ENCODE measurements at places on chromosomes 7 and 10.

DNA sequence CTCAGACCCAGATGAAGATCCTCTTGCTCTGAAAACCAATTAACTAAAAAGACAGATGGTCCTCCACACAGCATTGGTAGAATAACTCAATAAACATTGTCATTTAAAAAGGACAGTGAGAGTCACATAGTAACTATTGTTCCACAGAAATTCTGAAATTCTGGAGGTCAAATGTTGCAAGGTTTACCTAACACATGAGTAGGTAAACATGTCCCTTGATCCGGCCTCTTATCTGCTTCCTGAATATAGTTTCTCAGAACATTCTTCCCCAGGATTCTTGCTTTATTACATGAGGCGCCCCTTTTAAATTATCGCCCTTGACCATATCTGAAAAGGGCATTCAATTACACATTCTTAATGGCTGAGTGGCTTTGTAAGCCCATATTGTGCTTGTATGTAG, 270.7 kb downstream of the SEMA3D start:
- no peak for DNase-seq

DNA sequence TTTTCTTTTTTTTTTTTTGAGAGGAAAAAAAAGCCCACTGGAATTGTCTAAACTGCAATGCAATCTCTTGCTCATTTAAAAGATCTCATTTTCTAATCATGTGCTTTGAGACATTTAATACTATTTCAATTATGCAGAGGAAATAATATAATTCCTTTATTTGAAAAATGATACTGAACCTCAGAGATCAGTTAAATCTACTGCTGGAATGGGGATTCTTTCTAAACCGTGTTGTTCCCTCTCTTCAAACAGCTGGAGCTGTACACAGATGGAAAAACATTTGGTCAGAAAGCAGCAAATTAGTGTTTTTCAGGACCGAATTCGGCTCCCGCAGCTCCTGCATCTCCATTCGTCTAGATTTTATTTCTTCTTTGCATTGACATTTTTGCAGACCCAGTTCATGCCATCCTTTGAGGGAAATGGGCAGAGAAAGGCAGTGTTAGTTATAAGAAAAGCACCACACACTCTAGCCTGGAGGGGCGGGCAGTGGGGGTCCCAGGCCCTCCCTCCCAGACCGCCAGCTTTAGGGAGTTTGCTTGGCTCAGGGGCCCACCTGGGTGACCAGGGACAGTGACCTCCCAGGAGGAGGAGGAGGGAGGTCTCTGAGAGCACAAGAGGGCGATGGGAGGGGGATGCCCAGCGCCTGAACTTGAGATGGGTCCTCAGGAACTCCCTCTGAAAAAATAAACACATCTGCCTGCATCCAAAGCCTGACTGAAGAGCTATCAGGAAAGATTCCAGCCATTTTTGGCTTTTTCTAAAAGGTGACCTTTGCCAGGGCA, 32.4 kb downstream of the TRIM8 start:
- DNase-seq = no peak

DNA sequence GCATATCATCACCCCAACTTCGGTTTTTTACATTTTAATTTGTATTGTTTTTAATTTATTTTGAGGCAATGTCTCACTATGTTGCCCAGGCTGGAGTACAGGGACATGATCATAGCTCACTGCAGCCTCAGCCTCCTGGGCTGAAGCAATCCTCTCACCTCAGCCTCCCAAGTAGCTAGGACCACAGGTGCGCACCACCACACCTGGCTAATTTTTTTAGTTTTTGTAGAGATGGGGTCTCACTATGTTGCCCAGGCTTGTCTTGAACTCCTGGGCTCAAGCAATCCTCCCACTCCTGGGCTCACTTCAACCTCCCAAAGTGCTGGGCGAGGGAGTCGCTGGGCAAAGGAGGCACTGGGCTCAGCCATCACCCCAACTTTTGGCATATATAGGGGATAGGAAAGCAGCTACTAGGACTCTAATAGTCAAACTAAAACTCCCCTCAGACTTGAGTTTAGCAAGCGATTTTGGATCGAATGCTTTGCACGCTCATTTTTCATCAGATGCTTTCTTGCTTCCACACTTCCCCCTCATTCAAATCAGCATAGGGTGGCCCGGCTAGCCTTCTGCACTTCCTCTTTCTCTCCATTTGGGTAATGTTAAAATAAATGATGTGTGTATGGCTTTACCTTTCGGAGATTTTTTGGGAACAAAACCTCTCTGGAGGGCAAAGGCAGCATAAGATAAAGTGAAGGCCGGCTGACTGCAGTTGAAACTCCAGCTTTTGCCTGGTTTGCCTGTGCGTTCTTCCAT, 20.8 kb upstream of the NMT2 start:
- DNase-seq = no peak

DNA sequence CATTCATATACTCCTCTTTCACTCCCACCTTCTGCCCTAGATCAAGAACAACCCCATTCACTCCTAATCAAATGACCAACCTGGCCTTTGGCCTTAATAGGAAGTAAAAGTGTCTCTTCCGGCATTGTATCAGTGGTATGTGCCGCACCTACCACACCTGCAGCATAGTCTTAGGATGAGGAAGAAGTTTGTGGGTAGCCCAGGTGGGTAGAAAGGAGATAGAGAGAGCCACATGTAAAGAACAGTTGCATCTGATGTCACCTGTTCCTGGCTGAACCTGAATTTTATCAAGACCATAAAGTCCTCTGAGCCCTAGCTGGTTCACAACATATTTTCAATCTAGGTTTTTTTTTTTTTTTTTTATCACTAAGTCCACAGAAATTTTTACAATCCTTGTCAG, 55.5 kb upstream of the PTPN12 start:
- DNase-seq = no peak

GRCh38 chr7:35418716-35419390, 165.0 kb upstream of the TBX20 start:
- DNase-seq = no peak

GRCh38 chr7:105268056-105268455, 120.7 kb downstream of the SRPK2 start:
- no peak for DNase-seq

All from activated CD8-positive, alpha-beta memory T cell treated with anti-CD3 and anti-CD28 coated beads for 1 hour (primary cell).